ENCODE measurements at places on chromosomes 2 and 18. TPM values are rescaled to one million over a fixed set of nuclear protein-coding genes. Genes with fewer than 3 reads are reported as not detected.

DNA sequence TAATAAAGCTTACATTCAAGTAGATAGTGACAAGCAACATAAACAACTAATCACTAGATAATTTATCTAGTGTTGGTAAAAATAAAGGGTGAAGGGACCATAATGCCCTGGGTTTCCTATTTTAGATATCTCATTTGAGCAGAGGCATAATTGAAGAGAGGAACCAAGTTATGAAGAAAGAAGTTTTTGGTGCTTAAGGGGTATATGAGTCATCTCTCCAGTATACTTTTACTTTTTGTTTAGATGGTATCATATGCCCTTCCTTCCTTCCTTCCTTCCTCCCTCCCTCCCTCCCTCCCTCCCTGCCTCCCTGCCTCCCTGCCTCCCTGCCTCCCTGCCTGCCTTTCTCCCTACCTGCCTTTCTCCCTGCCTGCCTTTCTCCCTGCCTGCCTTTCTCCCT is 1053.5 kb upstream of the CELF4 start:
- no peaks in the 10 kb centered on the region for H3K27me3 ChIP-seq
- no peak overlapping the region for H3K27ac ChIP-seq
- H3K36me3 ChIP-seq, result no peaks in the 10 kb centered on the region

DOCK10 gene
- 1.3 TPM for total RNA-seq

DIPK1C gene
- total RNA-seq, result 0.07 TPM

DNA sequence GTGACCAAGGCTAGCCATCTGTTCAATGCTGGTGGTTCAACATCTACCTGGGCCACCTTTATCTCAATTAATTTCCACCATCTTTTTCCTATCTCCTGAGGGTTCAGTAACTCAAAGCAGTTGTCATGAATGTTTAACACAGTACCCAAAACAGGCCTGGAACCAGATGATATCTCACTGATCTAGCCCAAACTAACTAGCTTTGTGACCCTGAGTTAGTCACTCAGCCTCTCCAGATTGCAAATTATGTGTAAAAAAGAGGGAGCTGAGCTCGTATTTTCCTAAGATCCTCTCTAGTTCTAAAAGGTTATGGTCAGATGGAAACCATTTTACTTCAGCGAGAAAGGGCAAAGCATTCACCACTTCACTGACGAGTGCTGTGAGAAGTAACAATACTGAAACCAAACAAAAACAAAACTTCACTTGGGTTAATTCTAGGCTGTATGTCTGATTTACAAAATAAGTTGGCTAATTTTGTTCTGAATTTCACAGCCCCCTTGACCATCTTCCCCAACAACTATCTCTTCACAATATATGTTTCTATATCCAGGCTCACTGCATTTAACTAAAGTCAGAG is 14.8 kb downstream of the SPRED2 start:
- peaks cover 38% of the 10 kb centered on the region for H3K4me1 ChIP-seq
- H3K36me3 ChIP-seq, result no peaks in the 10 kb centered on the region
- H3K27ac ChIP-seq, result no peak overlapping the region
- H3K27me3 ChIP-seq, result no peaks in the 10 kb centered on the region

GRCh38 chr2:12352889-12353288 is 363.8 kb upstream of the TRIB2 start:
- H3K27ac ChIP-seq, result no peak overlapping the region
- H3K4me1 ChIP-seq, result no peaks in the 10 kb centered on the region
- no peak overlapping the region for H3K4me3 ChIP-seq
- no peaks in the 10 kb centered on the region for H3K36me3 ChIP-seq

TUBA3E gene
- 0.66 TPM for total RNA-seq

DNA sequence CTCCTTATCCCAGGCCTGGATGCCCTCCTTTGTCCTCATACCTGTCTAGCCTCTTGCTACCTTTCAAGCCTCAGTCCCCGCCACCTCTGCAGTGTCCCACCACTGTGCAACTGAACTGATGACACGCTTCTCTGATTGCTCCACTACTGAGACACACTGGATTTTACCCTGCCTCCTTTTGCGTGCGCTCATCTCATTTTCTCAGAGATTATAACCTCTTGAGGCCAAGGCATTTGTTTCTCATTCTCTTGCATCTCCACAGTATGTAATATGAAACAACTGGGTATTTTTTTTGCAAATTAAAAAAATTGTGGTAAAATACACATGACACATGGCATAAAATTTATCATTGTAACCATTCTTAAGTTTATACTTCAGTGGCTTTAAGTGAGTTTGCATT is 95.4 kb downstream of the PRKCE start:
- no peak overlapping the region for H3K4me3 ChIP-seq
- DNase-seq, result no peak
- no peak overlapping the region for H3K27ac ChIP-seq
- H3K4me1 ChIP-seq, result no peaks in the 10 kb centered on the region
- no peaks in the 10 kb centered on the region for H3K27me3 ChIP-seq
- H3K36me3 ChIP-seq, result no peaks in the 10 kb centered on the region

CNRIP1 gene
- 6.9 TPM for total RNA-seq

GRCh38 chr2:240702640-240703011 is 11.0 kb downstream of the AQP12A start:
- no peak overlapping the region for H3K4me3 ChIP-seq
- H3K36me3 ChIP-seq, result no peaks in the 10 kb centered on the region
- no peaks in the 10 kb centered on the region for H3K27me3 ChIP-seq
- H3K4me1 ChIP-seq, result no peaks in the 10 kb centered on the region
- no peak overlapping the region for H3K27ac ChIP-seq

FAM228A gene
- 0.12 TPM for total RNA-seq
